Inflammatory macrophage treated with lipopolysaccharide for 1 hour (primary cell): ENCODE measurements at places on chromosomes 3 and 15.

- DNase-seq, result no peak
These were observed 675.1 kb downstream of the SQOR start for GRCh38 chr15:46309914-46310313.

GRCh38 chr3:167736264-167736787 lies 805 bp downstream of the SERPINI1 start:
- no peak for DNase-seq

- peak; percentile 49 for DNase-seq
These were observed 72.6 kb downstream of the NPTN start for GRCh38 chr15:73560501-73561117.

DNA sequence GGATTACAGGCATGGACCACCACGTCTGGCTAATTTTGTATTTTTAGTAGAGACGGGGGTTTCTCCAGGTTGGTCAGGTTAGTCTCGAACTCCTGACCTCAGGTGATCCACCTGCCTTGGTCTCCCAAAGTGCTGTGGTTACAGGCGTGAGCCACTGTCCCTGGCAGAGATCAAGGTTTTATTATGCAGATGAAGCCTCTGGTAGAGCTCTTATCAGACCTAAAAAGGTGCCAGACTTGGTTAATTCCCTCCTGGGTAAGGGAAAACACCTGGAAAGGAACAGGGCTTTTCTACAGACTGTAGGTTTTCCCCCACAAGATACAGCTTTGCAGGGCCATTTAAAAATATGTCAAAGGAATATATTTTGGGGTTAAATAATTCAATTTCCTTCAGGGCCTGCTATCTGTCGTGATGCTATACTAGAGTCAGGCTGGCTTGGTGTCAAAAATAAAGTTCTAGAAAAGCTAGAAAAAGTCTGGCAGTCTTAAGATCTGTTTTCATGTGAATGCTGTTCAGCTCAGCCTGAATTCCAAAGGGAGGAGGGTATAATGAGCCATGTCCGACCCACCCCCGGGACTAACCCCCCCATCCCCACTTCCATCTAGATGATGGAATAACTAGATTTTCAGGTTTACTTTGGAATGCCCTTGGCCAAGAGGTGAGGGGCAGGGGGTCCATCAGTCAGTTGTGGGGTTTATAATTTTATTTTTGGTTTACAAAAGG lies 1.9 kb upstream of the BLOC1S6 start:
- DNase-seq, result no peak

- DNase-seq, result no peak
These were observed 87.2 kb downstream of the TJP1 start for GRCh38 chr15:29734917-29735572.

- peak; percentile 73 for DNase-seq
These were observed 1.1 kb downstream of the ABHD14A start for GRCh38 chr3:51975852-51976549.

- DNase-seq, result no peak
These were observed 251.4 kb upstream of the ROPN1 start for GRCh38 chr3:124243177-124243859.

DNA sequence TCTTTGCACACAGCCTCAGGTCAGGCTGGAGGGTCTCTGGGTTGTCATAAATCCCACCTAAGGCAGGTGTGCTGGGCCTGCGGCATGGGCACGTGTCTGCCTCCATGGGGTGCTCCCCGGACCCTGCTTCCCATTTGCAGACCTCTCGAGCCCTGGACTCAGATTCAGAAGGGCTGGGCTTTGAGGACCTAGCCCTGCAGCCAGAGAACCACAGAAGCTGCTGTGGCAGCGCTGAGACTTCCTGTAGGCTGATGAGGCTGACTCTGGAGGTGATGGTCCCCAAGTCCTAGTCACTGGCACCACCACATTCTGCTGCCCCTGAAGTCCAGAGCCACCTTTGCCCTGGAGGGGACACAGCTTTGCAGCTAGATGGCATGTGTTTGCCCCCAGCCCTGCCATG lies 156.4 kb downstream of the LRRC28 start:
- DNase-seq, result no peak

GRCh38 chr3:42226470-42227425 lies 39.2 kb downstream of the CCK start:
- no peak for DNase-seq

GRCh38 chr3:142000325-142000870 lies 124.0 kb downstream of the ATP1B3 start:
- no peak for DNase-seq

DNA sequence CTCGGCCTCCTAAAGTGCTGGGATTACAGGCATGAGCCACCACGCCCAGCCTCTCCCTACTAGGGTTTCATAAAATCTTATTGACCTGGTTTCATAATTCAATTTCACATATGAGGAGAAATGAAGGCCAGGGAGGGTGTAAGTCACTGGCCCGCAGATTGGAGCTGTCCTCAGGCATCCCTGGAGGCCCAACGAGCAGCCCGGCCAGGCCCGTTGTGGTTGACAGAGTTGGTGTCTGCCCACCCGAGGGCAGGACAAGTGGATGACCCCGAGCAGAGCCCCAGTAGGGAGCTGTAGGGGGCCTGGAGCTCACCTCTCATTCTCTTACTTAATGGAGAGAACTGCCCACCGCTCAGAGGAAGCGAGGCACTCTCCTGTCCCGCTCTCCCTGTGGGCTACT lies 78.9 kb downstream of the CPN2 start:
- no peak for DNase-seq

- DNase-seq, result no peak
These were observed 3.5 kb downstream of the HDC start for GRCh38 chr15:50261981-50262380.

GRCh38 chr3:12303993-12304392 lies 15.1 kb downstream of the PPARG start:
- peak; percentile 80 for DNase-seq

DNA sequence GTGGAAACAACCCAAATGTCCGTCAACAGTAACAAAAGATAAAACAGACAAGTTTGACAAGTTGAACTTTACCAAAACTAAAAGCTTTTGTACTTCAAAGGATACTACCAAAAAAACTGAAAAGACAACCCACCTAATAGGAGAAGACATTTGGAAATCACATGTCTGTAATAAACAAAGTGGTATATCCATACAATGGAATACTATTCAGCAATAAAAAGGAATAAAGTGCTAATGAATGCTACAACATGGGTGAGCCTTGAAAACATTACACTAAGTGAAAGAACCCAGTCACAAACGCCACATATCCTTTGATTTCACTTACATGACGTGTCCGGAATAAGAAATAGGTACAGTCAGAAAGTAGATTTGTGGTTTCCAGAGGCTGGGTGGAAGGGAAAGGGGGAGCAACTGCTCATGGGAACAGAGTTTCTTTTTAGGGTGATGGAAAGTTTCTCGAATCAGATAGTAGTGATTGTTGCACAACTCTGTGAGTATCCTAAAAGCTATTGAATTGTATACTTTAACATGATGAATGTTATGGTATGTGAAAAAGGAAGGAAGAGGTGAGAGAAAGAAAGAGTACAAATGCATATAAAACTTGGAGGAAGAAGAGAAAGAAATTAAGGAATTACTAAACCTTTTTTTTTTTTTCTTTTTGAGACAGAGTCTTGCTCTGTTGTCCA lies 72.7 kb upstream of the ABHD2 start:
- no peak for DNase-seq

DNA sequence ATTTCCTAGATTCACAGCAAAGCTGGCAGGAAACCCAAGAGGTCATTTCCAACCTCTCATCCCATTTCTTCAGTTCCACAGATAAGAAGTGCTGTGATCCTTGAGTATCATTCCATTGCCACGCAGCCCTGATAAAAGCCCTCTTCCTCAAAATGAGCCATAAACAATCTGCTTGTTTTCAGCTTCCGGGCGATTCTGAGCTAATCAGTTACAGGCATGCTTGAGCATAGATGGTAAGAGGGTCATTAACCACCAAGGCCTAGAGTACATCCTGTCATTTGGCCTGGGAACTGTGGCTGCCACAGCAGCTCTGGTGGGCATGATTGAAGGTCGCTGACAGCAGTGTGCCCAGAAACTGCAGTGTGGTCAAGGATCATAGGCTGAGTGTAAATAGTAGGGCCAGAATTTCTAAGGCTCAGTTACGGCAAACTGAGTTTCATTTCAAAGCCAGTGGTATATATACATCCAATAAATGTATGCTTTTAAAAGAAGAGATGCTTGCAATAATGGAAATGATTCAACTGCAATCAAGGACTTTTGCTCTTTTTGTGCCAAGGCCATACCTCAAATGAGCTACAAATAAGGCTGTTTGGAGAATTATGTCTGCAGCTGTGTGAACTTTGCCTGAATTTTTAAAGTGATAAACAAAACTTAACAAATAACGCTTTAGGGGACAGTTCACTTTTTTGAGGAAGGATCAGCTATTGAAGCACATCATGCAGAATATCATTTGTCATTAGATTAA lies 47.3 kb downstream of the P3H2 start:
- no peak for DNase-seq

GRCh38 chr3:25007974-25008658 lies 419.9 kb upstream of the RARB start:
- no peak for DNase-seq

- no peak for DNase-seq
These were observed 74.3 kb upstream of the SLCO2A1 start for GRCh38 chr3:134104031-134104430.

DNA sequence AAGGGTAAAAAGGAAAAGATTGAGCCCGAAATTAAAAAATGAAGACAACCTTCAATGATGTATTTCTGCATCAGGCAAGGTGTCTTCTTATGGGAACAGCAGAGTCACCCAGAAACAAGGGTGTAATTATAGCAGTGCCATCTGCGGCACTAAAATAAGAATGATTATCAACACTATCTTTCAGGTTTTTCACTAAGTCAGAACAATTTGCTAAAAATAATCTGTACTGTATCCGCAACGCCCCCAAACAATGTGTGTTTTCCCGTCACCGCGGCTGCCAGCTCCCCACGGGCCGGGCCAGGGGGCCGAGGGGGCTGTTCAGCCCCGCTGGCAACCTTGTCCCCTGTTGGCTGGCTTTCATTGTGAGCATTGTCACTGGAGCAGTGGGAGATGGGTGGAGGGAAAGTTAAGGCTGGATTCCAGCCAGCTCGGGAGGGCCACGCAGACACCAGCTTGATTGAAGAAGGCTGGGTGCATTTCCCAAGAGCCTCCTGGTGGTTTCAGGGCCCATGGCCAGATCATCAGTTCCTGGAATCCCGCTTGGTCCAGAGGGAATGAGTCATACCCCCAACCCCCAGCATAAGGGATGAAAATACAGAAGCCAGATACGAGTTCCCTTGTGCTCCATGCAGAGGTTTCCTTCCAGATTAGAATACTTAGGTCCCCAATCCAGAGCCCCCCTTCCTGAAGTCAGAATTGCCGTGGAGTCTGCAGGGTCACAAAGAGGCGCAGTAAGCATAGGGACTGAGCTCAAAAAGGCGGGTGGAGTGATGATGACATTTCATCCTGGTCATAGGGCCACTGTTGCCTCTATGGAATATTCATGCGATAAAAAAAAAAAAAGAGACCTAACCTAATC lies 90.2 kb upstream of the KLF13 start:
- DNase-seq, result peak; percentile 86

GRCh38 chr3:175413926-175414325 lies 554.8 kb downstream of the NAALADL2 start:
- no peak for DNase-seq

DNA sequence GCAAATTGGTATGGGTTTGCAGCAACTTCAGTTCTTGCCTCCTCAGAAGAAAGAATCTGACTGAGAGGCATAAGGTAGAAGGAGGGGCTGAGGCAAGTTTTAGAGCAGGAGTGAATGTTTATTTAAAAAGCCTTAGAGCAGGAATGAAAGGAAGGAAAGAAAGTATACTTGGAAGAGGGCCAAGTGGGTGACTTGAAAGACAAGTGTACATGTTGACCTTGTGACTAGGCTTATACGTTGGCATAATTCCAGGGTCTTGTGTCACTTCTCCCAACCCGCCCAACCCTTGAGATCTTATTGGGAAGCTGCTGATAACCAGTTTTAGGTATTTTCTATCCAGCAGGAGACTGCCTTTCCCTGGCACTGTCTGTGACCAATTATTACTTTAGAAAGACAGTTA lies 436.9 kb upstream of the ZNF717 start:
- no peak for DNase-seq

- DNase-seq, result no peak
These were observed 10.5 kb downstream of the FILIP1L start for GRCh38 chr3:100103558-100104441.

DNA sequence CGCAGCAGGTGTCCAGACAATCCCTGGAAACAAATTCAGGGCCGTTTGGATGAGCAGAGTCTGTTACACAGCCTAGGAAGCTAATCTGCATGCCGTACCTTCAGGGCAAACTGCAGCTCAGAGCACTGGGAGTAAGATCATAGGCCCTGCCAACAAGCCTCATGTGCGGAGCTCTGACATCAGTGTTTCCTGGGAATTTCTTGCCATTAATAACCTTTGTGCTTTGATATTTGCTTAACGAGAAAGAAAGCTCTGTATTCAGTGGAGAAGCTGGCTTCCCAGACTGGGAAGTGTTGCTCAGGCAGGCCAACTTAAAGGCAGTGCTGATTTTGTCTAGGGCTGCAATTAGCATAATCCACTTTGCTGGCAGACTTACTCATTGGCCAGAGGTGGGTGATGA lies 116.1 kb upstream of the KLHL25 start:
- no peak for DNase-seq

DNA sequence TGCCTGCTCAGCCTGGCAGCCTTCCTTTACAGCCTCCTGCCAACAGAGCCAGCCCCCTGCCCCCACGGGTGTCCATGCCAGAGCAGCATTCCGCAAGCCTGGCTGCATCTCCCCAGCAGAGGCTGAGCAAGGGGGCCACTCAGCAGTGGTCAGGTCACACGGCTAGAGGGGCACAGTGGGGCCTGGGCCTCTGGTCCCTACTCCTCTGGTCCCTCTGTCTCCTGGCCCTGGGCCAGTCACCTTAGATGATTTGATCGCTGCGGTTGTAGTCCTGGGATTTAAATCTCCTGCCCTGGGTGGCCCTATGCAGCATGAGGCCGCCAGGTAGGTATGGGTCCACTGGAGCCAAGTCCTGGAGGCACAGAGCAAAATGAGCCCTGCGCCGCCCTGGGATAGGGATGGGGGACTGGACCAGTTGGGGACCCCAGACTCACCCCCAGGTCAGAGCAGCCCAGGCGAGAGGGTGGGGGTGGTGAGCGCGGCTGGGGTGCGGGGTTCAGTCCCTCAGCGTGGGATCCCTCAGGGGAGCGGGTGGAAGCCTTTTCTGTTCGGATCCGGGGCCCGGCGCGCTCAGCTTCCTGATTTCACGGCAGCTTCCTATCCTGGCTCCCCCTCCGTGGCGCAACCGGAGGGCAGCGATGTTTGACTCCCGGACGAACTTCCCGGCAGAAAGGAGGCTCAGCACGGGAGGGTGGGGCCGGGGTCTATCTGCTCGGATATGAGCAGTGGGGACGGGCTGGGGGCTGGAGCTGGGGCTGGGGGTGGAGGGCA lies at the start of gene ZBTB47:
TSS of gene ZBTB47 (plus strand) at position 138 of the 771 bp plus-strand sequence. CDS start 4,659 bp downstream, outside the sequence.
- DNase-seq, result peak; percentile 49

- DNase-seq, result no peak
These were observed 19.3 kb downstream of the PDIA5 start for GRCh38 chr3:123085932-123086627.
